ENCODE measurements at places on chromosomes 7 and 10.
A peak's percentile ranks its signal among the peaks of the same experiment; 100 is the strongest.

GRCh38 chr7:146557971-146558469, 441.4 kb downstream of the CNTNAP2 start:
- DNase-seq, result no peak

GRCh38 chr10:118850418-118851061, 95.8 kb upstream of the CACUL1 start:
- peak; percentile 89 for DNase-seq

- DNase-seq, result no peak
These were observed 138.6 kb upstream of the AKR1E2 start for GRCh38 chr10:4687397-4687796.

DNA sequence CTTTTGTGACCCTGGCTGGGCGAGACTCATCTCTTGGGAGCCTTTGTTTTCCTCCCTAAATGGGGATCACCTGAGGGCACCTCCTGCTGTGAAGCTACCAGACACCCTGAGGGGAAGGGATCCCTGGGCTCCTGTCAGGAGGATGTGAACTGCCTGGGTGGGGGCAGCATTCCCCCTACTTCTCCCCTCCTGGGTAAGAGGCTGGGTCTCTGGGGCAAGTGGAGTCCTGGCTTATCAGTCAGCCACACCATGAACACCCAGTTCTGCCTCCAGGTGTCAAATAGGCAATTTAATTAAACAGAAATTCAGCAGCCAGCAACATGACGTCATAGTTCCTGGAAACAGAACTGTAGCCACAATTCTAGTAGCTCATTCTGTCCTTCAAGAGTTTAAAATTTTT, 97.7 kb upstream of the RET start:
- DNase-seq, result no peak

GRCh38 chr10:77247031-77247990, 390.3 kb downstream of the KCNMA1 start:
- DNase-seq, result no peak

DNA sequence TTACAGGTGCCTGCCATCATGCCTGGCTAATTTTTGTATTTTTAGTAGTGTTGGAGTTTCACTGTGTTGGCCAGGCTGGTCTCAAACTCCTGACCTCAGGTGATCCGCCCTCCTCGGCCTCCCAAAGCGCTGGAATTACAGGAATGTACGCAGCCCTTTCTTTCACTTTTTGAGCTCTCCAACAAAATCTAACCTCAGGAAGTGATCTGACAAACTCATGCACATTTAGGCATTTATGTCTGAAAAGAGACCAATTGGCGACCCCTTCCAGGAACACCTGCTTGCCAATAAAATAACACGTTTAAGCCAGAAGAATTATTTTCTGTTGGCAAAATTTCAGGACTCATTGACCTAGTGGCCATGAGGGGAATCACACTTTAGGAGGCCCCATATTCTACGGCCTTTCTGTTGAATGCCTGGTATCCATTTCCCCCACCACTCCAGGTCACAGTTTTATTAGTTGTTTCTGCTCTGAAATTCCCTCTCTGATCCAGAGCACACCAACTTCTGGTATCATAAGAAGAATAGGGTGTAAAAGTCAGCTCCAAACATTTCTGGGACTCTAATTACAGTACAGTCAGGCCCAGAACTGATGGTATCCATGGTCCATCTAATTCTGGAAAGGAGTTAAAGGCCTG, 65.8 kb upstream of the FRMD4A start:
- DNase-seq, result no peak

DNA sequence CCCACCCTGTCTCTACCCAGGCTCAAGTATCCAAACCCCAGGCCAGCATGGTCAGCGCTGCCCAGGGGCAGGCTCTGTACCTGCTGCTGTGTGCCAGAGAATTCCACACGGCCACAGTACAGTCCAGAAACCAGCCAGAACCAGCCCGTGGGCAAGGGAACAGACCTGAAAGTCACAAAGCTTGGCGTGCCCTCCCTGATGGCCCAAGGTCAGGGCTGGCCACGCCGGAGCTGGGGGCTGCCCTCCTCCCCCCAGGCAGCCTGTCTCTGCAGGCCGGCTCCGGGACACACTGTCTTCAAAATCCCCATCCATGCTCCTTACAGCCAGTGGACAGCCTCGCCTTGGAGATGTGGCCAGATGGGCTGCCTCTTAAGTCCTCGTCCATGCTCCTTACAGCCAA, 78.4 kb downstream of the CTBP2 start:
- DNase-seq, result peak; percentile 67

DNA sequence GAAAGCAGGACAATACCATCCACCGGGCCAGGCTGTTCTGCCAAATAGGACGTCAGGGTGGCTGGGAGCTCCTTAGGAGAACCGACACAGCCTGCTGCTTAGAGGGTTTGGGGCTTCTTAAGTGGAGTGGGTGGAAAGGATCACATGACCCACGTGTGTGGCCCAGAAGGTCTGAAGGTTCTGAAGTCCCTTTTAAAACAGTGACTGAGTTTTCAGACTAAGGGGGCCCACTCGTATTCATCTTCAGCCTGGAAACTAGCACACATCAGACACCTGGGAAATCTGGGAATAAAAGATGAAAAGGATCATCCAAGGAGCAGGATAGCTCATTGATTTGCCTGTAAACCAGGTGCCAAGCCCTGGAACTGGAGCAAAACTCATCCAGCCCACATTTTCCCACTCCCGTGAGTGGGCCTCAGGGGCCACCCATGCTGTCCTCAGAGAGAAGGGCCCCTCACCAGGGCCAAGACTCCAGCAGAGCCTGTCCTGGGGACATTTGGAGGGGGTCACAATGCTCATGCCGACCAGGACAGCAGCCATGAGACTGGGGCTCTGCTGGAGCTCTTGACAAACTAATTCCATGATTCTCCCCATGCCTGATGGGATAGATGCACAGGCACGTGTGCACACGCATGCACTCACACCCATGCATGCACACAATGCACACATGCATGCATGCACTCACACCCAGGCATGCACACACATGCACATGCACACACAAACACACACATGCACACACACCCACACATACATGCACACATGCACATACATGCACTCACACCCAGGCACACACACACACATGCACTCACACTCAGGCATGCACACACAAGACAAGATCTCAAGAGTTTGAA, 168.8 kb upstream of the PPP2R2D start:
- DNase-seq, result no peak

GRCh38 chr7:31488562-31489203, 25.2 kb upstream of the ITPRID1 start:
- DNase-seq, result no peak

DNA sequence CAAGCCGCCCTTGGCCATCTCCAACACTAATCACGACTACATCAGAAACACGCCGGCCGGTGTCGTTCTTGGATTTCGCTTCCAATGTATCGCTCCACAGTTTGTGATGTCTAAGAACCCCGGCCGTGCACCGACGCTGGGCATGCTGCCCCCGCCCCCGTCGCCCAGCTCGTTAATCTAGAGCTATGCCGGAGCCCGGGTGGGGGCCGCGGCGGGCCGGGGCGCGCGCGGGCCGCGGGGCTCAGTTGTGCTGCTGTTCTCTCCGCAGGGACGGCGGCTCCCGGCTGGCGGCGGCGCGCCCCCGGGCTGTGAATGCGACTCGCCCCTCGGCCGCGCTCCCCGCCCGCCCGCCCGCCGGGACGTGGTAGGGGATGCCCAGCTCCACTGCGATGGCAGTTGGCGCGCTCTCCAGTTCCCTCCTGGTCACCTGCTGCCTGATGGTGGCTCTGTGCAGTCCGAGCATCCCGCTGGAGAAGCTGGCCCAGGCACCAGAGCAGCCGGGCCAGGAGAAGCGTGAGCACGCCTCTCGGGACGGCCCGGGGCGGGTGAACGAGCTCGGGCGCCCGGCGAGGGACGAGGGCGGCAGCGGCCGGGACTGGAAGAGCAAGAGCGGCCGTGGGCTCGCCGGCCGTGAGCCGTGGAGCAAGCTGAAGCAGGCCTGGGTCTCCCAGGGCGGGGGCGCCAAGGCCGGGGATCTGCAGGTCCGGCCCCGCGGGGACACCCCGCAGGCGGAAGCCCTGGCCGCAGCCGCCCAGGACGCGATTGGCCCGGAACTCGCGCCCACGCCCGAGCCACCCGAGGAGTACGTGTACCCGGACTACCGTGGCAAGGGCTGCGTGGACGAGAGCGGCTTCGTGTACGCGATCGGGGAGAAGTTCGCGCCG, 1.9 kb downstream of the VWC2 start:
- peak; percentile 75 for DNase-seq

GRCh38 chr10:103712898-103713498, 142.4 kb downstream of the SH3PXD2A start:
- DNase-seq, result peak; percentile 85

DNA sequence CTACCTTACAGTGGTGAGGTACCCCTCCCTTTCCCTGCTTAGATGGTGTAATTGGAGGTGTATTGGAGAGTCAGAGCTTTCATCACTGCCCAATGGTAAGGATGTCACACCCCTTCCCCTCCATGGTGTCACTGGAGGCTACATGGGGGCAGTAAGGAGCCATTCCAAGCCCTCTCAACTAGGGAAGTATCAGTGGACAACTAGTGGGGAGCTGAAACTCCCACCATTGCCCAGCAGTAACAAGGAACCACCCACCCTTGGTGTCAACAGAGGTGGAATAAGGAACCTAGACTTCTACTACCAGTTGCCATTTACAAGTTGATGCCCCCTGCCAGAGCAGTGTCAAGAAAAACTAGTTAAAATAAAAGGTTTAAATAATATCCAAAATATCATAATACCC, 2.8 kb upstream of the HIBADH start:
- no peak for DNase-seq

DNA sequence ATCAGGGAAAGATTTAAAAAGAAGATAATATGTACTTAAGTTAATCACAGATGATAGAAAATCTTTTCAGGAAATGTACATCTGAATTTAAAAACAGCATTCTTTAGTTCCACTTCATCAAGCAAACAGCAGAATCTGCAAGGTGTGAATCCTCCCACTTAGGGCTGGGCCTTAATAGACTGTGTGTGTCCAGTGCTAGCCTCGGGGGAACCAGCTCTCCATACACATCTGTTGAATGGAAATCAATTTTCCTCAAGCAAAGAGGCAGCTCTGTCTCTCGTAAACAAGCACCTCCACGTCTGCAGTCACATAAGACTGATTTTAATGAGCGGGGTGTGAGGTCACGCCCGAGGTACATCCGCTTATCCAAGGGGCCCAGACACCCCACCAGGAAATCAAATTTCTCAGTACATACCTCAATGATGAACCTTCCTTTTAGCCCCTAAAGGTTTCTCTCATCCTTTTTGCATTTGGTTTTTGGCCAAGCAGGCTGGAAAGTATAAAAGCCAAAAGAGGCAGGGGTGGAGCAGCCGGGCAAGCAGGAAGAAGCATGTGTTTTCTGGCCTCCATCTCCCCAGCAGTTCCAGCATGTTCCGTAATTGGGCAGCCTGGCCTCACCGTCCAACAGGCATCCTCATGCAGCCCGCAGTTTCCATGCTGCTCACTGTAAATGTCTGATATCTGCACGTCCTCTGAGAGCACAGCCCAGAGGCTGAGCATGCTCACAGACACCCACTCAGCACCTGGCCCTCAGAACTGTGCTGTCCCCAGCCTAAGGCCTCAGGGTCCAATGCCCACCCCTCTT, 131.3 kb downstream of the GLI3 start:
- no peak for DNase-seq

- DNase-seq, result no peak
These were observed 8.0 kb upstream of the FAM221A start for GRCh38 chr7:23672033-23672432.

- peak; percentile 92 for DNase-seq
These were observed at the start of gene PLAU for GRCh38 chr10:73910764-73911552. PLAU (plus strand) TSS chr10:73911132; CDS start chr10:73911556, 424 bp downstream.

- no peak for DNase-seq
These were observed 165.4 kb downstream of the BMPER start for GRCh38 chr7:34070511-34071323.

- no peak for DNase-seq
These were observed 19.4 kb upstream of the CLDN12 start for GRCh38 chr7:90383861-90384260.

Measured in spleen (tissue), 13 donors.